Type B pancreatic cell (in vitro differentiated cells): ENCODE measurements at places on chromosomes 7 and 10.

DNA sequence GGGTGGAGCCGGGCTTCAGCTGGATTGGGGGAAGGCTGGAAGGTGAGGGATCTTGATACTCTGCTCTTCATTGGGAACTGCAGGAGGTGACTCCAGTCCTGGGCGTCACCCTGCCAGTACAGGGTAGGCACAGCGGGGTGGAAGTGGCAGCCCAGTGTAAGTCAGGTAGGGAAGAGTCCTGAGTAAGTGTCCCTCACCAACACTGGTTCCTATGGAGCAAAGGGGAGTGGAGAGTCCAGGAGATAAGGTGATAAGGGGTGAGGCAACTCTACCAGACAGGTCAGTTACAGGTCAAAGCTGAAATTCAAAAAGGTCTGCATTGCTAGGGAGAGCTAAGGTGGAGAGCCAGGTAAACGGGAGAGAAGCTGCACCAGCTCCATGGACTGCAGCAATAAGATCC lies 145.6 kb upstream of the NFE2L3 start:
- H3K27me3 ChIP-seq: no peaks in the 10 kb centered on the region
- DNase-seq: no peak
- no peak overlapping the region for H3K4me3 ChIP-seq
- no peaks in the 10 kb centered on the region for H3K36me3 ChIP-seq
- H3K27ac ChIP-seq: no peak overlapping the region
- H3K4me1 ChIP-seq: peaks cover 8% of the 10 kb centered on the region

DNA sequence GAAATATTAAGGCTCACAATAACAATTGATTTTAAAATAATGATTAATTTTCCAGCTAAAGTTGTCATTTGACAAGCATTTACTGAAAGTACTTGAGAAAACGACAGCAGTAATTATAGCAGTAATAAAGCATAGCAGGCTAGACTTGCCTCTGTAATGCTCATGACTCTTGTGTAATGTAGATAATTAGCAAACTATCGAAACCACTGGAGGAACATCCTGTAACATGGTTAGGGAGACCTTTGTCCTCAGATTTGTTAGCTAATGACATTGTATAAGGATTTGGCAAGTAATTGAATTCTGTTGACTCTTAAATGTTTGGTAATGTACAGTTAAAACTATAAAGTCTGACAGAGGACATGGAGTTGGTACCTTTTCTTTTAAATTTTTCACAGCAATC lies 24.8 kb downstream of the ARL4A start:
- no peaks in the 10 kb centered on the region for H3K27me3 ChIP-seq
- H3K27ac ChIP-seq: no peak overlapping the region
- H3K4me3 ChIP-seq: no peak overlapping the region

GRCh38 chr10:112208997-112209396 lies 25.4 kb upstream of the GPAM start:
- DNase-seq: no peak
- H3K4me1 ChIP-seq: peaks cover 4% of the 10 kb centered on the region
- H3K4me3 ChIP-seq: no peak overlapping the region
- peaks cover 15% of the 10 kb centered on the region for H3K27me3 ChIP-seq

GRCh38 chr10:110918643-110919348 lies at the start of gene BBIP1:
TSS of gene BBIP1 (minus strand) at chr10:110919180. CDS start at chr10:110918157, 1,023 bp downstream.
- peak within 1 kb of the TSS; percentile 99 for H3K27ac ChIP-seq
- no peaks in the 10 kb centered on the region for H3K36me3 ChIP-seq
- H3K4me3 ChIP-seq: peak within 1 kb of the TSS; percentile 99
- peak; percentile 92 for DNase-seq

DNA sequence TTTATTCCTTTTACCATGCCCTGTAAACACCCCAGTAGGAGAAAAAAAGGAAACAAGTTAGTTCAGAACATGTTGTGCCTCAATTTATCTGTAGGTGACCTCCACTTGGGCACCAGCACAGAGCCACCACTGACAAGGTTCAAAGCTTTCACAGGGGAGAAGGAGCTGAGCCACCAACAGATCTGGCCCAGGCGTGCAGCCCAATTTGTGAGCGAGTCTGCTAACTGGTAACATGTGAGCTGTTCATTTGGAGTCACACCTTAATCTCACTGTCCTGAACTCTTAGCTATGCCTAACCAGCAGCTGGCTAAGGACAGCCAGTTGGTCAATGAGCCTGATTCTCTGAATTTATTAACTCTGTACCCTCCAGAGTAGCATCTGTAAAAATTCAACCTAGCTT lies 78.4 kb upstream of the CAMK2B start:
- H3K4me1 ChIP-seq: peaks cover 19% of the 10 kb centered on the region
- H3K4me3 ChIP-seq: no peak overlapping the region
- H3K36me3 ChIP-seq: peaks cover 12% of the 10 kb centered on the region
- peak; percentile 43 for DNase-seq

DNA sequence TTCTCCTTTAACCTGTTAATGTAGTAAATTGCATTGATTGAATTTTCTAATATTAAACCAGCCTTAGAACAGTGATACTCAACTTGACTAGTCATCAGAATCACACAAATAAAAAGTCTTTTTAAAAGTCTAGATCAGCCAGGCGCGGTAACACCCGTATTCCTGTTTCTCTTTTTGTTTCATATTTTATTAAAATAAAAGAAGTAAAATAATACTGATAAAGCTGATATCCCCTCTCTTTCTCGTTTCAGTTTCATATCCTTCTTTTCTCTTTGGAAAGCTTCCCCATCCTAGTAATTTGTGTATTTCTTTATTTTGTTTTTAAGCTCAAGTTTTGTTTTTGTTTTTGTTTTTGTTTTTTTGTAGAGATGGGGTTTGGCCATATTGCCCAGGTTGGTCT lies 9.3 kb downstream of the SMO start:
- no peak overlapping the region for H3K27ac ChIP-seq
- no peaks in the 10 kb centered on the region for H3K4me1 ChIP-seq
- no peaks in the 10 kb centered on the region for H3K27me3 ChIP-seq
- no peak overlapping the region for H3K4me3 ChIP-seq

DNA sequence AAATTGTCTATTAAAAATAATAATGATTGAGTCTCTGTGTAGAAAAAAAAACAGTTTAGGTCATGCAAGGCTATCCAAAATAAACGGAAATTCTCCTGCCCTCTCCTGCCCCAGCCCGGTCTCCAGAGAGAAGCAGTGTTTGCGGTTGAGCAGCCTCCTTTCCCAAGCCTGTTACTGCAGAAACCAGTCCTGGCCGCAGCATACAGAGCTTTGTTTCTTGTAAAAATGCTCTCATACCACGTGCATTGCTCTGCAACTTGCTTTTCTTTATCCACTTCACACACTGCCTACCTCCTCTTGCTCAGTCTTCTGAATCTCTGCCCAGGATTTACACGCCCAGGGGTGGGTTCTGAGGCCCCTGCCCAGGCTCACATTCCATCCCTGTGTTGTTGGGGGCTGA lies 34.4 kb upstream of the CUL1 start:
- no peak overlapping the region for H3K4me3 ChIP-seq
- no peaks in the 10 kb centered on the region for H3K27me3 ChIP-seq
- no peak for DNase-seq
- H3K27ac ChIP-seq: no peak overlapping the region

DNA sequence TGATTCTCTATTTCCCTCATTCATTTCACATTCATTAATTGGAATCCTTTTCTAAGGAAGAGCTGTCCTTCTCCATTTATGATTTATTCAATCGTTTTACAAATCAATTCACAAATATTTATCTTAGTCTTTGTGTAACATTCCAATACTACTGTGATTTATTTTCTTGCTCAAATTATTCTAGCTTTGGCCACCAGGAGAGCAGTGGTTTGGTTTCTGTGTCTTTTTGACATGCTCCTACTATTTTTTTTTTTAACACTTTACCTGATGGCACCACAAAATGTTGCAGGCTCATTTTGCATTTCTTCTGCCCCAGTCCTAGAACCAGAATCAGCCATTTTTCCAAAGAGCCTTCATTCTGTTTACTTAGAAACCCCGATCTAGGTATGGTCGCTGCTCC lies 13.3 kb upstream of the RBM33 start:
- H3K36me3 ChIP-seq: no peaks in the 10 kb centered on the region
- no peaks in the 10 kb centered on the region for H3K4me1 ChIP-seq
- H3K4me3 ChIP-seq: no peak overlapping the region
- DNase-seq: no peak

DNA sequence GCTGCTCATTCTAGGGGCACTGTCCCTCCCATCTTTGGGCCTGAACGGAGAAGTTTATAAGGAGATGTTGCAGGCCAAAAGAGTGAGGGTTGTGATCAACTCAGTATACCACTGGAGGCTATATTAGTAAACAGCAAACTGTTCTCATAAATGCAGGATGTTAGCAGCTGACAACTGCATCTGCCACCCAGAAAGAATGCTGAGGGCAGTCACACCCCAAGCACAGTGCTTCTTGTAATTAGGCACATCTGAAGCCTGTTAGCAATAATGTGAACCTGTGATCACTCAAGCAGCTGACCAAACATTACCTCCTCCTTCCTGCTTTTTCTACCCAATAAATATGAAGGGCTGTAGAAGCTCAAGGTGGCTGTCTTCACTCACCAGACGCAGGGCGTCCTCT lies 38.4 kb upstream of the ZNF138 start:
- no peak for DNase-seq
- H3K4me3 ChIP-seq: no peak overlapping the region
- H3K36me3 ChIP-seq: no peaks in the 10 kb centered on the region
- H3K27ac ChIP-seq: no peak overlapping the region
- H3K27me3 ChIP-seq: no peaks in the 10 kb centered on the region

GRCh38 chr10:51445588-51445987 lies 253.8 kb downstream of the CSTF2T start:
- H3K27ac ChIP-seq: no peak overlapping the region
- H3K4me3 ChIP-seq: no peak overlapping the region

DNA sequence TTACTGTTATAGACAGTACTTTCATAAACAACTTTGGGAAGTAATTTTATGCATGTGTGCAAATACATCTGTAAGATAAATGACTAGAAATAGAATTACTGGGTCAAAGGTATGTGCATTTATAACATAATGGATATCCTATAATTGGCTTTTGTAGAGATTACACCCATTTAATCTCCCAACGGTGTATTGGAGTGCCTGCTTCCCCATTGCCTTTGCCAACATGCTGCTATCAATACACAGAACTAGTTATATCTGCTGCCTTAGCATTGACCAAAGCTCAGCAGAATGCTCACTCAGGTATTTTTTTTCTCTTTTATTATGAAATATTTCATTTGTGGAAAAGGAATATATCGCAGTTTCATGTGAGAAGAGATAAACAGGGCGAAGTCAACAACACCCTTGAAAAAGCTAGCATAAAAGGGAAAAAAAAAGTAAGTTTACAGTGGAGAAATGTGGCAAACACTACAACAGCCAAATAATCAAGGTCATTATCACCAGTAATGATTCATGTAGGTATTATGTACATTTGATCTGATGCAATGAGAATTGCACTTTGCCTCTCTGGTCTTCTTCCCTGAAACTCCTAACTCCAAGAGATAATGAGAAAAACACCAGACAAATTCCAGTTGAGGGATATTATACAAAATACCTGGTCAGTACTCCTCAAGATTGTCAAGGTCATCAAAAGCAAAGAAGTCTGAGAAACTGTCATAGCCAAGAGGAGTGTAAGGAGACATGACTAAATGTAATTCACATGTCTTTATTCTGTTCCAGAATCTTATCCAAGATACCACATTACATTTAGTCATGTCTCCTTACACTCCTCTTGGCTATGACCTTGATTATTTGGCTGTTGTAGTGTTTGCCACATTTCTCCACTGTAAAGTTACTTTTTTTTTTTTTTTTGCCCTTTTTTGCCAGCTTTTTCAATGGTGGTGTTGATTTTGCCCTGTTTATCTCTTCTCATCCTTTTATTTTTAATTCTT lies 36.8 kb downstream of the MARCHF5 start:
- H3K4me3 ChIP-seq: no peak overlapping the region
- peaks cover 16% of the 10 kb centered on the region for H3K36me3 ChIP-seq
- no peaks in the 10 kb centered on the region for H3K4me1 ChIP-seq
- DNase-seq: no peak
